Effector CD8-positive, alpha-beta T cell (primary cell): ENCODE measurements at places on chromosomes 2 and 18.

- no peak for DNase-seq
Measured at GRCh38 chr2:68094111-68094510, 31.3 kb upstream of the C1D start.

GRCh38 chr18:25646971-25647370 lies 295.0 kb upstream of the ZNF521 start:
- no peak for DNase-seq

DNA sequence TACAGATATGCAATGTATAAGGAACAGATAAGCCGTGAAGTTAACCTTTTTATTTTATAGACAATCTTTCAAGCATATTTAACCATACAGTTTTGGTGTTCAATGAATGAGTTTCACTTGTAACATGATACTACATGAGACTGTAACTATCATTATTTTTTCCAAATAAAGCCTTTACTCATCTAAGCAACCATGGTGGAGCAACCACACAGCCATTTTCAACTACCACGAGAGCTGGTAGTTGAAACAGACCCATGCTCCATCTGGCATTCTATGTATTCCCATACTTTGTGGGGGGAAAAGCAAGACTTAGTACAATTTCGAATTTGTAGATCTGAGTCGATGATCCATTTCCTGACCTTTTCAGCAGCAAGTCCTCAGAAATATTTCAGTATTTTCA lies 159.3 kb upstream of the RND3 start:
- DNase-seq, result no peak

- DNase-seq, result no peak
Measured at GRCh38 chr2:215620528-215620927, 184.7 kb upstream of the FN1 start.

GRCh38 chr2:176432434-176432833 lies 163.2 kb downstream of the MTX2 start:
- DNase-seq, result no peak

DNA sequence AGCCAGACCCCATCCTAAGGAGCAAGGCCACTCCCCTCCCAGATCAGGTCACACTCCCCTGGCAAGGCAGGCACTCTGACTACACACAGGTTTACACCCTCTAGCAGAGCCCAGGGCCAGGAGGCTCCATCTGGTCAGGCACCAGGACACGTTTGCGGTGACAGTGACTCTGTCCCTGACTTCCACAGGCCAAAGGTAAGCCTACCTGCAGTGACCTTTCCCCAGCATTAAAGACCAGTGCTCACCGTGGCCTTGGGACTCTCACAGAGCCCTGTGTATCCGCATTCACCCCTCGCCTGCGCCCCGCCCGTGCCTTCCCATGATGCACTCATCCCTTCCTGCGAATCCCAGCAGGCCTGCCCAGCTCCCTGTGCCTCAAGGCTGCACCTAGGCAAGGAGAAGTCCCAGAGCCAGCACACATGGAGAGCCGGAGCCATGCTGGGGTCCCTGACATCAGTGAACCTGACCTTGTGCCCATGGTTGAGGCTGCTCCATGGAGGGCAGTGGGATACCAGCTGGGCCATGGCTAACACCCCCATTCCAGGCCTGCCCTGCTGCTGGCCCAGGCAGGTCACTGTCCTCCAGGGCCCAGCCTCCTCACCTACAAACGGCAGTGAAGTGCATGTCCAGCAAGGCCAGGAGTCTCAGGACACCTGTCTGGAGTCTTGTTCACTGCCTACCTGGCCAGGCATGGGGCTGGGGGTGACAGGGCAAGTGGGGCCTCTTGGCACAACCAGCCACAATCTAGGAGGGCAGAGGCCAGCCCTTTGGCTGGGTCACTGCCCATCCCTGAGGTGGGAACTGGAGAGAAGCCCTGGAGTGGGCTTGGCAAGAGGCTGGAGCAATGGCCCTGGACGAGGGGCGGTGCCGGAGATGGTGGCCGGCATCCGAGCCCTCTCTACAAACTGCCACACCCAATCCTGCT lies 3.0 kb downstream of the NEURL3 start:
- DNase-seq, result no peak

DNA sequence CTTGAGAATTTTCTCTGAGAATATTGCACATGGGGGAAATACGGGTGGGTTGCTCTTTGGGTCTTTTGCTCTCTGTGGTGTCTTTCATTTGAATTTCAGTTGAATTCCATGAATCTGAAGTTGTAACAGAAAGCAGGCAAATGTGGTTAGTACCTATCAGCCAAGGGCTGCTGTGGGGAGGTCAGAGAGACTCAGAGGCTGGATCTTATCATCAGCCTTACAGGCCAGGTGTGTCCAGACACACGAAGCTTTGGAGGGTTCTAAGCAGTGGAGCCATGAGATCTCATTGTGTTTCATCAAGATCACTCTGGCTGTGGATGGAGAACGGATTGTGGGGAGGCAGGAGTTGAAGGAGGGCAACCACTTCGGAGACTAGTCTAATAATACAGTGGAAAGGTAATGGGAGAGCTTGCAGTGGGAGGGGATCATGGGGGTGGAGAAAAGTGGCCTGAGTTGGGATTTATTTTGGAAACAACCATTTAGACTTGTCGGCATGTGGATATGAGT lies 68.1 kb downstream of the GNAL start:
- DNase-seq, result no peak

DNA sequence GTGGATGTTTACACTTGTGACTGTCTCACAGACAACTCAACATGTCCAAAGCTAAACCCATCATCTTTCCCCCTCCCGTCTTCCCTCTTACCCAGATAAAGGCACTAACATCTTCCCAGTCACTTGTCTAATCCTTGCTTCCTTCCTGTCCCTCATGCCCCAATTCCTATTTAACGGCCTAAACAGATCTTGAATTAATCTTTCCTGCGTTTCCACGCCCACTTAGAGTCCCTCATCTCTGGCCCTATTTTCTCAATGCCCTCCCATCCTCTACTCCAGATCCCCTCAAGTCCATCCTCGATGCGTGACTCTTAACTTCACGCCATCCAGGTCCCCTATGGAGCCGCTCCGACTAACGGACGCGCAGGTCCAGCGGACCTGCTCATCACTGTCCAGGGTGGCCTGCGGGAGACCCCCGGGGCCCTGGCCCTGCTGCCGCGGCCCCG lies 682 bp upstream of the SCLY start:
- DNase-seq, result no peak

- no peak for DNase-seq
Measured at GRCh38 chr18:34222307-34223163, 2.2 kb downstream of the NOL4 start.

- no peak for DNase-seq
Measured at GRCh38 chr18:9987931-9988330, 74.1 kb downstream of the VAPA start.

DNA sequence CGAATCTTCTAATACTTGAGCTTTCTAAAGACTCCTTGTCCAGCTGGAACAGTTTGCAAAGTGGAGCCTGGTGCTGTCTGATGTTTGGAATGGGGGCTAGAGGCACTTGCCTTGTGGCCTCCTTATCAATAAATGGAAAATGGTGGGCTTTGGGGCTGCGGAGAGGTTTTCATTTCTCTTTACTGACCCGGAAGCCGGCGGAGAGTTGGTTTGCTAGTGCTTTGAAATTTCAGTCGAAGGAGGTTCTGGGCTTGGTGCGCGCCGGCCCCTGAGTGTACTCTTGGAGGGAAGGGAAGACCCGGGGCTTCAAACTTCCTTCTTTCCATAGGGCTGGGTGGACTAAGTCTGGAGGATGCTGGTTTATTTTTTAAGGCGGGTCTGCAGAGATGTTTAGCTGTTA lies 714 bp downstream of the RPIA start:
- DNase-seq, result no peak

GRCh38 chr2:3408781-3409180 lies 29.3 kb downstream of the TRAPPC12 start:
- no peak for DNase-seq

- no peak for DNase-seq
Measured at GRCh38 chr18:22634464-22634863, 216.7 kb upstream of the CTAGE1 start.

DNA sequence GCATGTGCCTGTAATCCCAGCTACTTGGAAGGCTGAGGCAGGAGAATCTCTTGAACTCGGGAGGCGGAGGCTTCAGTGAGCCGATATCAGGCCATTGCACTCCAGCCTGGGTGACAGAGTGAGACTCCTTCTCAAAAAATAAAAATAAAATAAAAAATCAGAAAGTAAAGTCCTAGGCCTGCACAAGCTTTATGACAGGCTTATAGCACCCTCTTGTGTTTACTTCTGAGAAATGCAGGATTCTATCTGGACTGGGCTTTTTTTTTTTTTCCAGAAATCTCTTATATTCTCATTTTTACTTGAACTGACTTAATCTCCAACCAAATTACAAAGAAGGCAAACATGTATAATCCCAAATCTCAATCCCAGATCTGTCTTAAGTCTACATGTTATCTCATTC lies 26.1 kb upstream of the REG3G start:
- no peak for DNase-seq

GRCh38 chr2:165113414-165113813 lies 90.4 kb downstream of the SCN3A start:
- no peak for DNase-seq

DNA sequence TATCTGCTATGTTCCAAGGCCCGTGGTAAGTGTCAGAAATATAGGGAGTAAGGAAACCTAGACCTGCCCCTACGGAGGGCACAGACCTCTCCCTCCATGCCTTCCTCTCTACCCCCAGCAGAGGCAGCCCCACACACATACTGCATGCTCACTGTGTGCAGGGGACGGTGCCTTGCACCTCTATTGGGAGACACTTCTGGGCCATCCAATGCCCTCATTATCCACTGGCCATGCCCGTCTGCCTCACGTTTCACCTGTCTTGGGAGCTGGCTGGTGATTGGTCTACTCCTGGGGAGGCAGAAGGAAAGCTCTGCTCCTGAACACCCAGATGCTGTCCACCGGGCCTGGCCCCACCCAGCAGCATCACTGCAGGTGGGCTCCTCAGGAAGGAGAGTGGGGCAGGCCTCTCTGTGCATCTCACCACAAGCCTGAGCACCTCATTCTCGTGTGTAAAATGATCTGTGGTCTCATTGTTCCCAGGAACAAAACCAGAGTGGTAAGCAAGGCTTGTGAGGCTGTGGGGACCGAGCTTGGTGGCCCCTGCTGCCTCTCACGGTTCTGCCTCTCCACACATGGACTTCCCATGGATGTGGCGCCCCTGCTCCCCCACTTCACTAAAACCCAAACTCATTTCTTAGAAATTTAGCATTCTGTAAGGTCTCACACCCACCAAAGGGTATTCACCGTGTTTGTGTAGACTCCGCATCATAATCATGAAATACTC lies 312.5 kb upstream of the HS6ST1 start:
- DNase-seq, result no peak

DNA sequence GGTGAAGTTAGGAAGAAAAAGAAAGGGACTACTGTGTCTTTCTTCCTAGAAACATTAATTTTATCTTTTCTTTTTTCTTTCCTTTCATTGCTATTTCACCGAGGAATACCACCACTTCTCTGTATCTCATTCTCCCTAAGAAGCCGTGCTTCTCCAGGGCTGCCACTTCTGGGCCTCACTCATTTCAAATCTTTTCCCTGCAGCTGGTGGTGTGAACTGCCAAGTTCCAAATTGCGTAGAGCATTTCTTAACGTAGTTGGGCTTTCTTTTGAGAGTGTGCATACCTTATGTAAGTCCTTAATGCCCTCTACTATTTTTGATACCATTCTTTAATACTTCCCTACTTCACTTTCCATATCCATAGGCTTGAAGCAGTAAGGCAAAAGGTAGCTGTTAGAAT lies 66.7 kb upstream of the CYP1B1 start:
- no peak for DNase-seq

GRCh38 chr18:50895350-50896045 lies 16.6 kb downstream of the ME2 start:
- DNase-seq, result no peak

DNA sequence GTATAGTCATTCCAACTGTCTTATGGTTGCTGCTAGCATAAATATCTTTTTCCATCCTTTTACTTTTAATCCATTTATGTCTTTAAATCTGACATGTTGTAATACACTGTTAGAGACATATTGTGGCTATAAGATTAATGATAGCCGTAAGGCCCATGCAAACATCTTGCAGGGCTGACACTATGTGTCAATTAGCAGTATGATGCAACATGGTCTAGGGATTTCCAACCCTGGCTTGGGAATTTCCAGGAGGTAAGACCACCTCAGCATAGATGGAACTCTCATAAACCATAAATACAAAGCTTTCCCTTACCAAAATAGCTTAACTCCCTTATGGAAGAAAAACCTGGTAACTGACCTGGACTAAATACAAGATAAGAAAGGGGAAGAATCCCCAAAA lies 16.5 kb downstream of the SCLY start:
- DNase-seq, result no peak

GRCh38 chr2:152518034-152518433 lies 183.1 kb downstream of the FMNL2 start:
- no peak for DNase-seq

GRCh38 chr2:217919204-217919603 lies 83.6 kb downstream of the TNS1 start:
- no peak for DNase-seq

DNA sequence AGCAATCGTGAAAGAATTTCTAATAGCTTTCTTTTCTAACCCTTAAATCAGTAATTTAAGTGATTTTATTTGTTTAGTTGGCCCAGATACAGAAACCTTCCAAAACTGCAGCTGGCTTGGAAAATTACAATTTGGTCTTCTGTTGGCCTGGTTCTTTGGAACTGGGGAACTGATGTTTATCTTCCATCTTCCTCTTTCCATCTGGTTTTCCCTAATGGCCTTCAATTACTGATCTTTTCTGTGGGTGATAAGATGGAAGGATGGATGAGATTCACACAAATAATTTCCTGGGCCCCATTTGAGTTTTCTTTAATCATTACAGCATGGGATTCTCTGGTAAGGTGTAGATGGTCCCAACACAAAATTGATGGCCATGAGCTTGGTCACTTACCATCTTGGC lies 106.5 kb upstream of the CHRNA1 start:
- DNase-seq, result no peak

- no peak for DNase-seq
Measured at GRCh38 chr2:3257826-3258225, 119.8 kb downstream of the EIPR1 start.

DNA sequence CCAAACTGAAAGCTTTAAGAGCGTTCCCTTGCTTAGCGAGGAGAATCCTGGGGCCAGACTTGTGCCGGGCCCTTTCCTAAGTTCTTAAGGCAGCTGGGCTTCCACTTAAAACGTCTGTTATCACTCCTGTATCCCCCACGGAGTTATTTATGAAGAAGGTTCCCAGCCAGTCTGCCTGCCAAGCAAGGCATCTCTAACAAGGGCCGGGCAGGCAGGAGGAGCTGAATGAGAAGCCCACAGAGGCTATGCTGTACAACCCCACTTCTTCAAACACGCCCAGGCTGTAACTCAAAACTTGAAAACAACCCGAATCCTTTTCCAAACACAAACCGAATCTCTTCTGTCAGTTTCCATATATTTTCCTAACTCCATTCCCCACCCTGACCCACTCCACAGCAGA lies 39.0 kb upstream of the ZFP36L2 start:
- DNase-seq, result no peak

DNA sequence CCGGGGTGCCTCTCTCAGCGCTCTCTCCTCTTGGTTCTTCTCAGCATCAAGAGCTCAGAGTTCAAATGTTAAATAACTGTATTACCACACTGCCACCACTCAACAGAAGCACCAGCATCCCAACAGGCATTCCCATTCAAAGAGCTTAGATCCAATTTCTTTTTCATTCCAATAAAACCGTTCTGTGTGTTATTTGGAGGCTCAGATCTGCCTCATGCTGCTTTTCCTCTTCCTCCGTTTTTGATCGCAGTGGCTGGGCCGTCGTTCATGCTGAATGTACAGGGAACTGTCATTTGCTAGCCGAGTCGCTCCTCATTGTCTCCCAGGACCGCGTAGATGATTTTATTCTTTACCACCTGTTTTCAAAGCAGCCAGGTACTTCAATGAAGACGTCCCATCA lies 798.9 kb upstream of the SALL3 start:
- DNase-seq, result no peak

- no peak for DNase-seq
Measured at GRCh38 chr18:75544496-75544895, 117.0 kb upstream of the SMIM21 start.
